Nucleus accumbens (tissue), 56 donors: ENCODE measurements at places on chromosomes 5 and 9.

- no peak for DNase-seq
Measured at GRCh38 chr9:27520986-27521385, 3.1 kb upstream of the IFNK start.

- DNase-seq: no peak
Measured at GRCh38 chr5:142971303-142972013, 201.3 kb downstream of the ARHGAP26 start.

- DNase-seq: no peak
Measured at GRCh38 chr5:100542086-100542485, 6.9 kb downstream of the FAM174A start.

DNA sequence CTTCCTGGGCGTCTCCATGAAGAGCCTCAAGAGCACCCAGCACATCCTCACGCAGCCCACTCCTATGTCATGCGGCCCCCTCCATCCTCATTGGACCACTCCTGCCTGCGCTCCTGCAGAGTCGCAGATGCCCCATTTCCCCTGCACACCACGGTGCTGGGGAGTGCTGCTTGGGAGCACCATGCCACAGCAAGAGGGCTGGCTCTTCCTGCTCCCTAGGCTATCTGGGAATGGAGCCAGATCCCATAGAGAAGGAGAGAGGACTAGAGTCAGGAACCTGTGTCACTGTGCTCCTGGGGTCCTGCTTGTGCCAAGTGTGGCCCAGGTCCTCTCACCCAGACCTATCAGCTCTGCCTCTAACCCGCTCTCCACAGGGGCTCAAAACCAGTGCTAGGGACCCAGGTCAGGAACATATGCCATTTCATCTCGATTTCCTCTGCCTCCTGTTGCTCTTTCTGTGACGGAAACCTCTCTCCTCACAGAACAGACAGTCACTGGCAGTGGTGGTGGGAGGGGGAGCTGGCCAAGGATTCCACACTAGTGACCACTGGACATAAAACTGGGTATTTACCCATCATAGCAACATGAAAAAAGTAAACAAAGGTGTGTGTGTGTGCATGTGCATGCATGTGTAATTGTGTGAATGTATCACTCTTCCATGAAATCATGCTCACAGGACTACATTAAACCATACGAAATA, 178.4 kb downstream of the TTLL11 start:
- no peak for DNase-seq

DNA sequence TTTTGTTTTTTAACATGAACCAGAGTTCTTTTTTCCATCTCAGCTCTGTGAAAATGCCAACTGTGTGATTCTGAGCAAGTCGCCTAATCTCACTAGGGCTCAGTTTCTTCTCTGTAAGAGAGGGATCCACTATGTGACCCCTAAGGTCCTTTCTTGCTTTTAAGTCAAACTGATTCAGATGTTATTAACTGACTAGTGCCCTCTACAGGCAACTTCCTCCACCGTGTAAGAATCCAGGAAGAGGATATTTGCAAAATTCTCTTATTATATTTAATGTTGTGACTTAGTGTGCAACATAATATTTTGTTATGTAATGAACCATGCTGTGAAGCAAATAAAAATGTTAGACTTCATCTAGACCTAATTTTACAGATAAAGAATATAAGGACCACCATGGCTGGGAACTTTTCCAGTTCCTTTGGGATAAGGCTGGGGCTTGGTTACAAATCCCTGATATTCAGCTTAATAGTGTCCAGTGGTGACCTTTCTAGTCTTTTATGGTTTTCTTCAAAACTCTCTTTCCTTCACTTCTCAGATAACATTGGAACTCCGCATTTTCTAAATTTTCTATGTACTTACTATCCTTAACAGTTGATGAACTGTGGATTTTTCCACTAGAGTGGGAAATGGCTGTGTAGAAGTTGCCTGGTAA, 244.7 kb downstream of the PIK3R1 start:
- no peak for DNase-seq
